Spleen (tissue), 13 donors: ENCODE measurements at places on chromosomes 6 and 20. TPM values are rescaled to one million over a fixed set of nuclear protein-coding genes. Genes with fewer than 3 reads are reported as not detected.

Gene RBPJL
- total RNA-seq: not detected

Gene RIMS1
- total RNA-seq: not detected

Gene SNTA1
- total RNA-seq: 5.3 TPM

Gene ACOT8
- 20.0 TPM for total RNA-seq

DNA sequence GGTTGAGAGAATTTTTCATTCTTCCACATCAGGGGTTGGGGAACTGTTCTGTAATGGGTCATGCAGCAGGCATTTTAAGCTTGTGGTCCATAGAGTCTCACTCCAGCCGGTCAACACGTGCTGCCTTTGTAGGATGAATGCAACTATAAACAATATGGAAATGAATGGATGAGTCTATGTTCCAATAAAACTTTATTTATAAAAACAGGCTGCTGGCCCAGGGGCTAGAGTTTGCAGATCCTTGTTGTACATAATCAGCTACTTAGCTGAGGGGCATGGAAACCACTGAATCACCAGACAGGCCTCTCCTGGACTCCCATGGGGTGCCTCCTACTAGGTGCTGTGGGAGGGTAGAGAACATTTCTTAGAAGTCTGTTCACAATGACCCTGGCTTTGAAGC is 243.4 kb downstream of the BMP7 start:
- no peak for DNase-seq

- no peak for DNase-seq
Observed at GRCh38 chr6:92586236-92586977, 833.0 kb downstream of the EPHA7 start.

- DNase-seq: no peak
Observed at GRCh38 chr6:36358226-36358915, 21.7 kb upstream of the BNIP5 start.

- no peak for DNase-seq
Observed at GRCh38 chr6:150881911-150882481, 16.5 kb downstream of the MTHFD1L start.
